Hematopoietic multipotent progenitor cell treated with erythropoietin and hydrocortisone succinate and interleukin-3 and kit ligand, for 8 days (in vitro differentiated cells): ENCODE measurements at places on chromosomes 1 and 21.
A peak's percentile ranks its signal among the peaks of the same experiment; 100 is the strongest.

DNA sequence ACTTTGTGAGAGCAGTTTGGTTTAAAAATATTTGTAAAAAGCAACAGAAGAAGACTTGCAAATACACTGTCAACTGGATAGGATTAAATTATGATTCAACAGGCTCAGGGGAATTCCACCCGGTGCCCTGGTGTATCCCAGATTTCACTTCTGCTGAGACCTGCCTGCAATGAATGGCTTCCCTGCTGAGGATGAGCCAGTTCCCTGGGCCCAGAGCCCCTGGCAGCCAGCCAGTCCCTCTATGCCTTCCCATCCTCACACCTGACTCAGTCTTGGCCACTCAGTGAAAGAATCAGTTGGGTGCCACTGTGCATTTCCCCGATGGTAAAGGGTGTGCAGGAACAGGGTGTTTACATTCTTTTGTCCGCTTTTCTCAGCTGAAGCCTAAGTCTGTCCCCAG, 64.4 kb downstream of the KCTD3 start:
- no peak for DNase-seq

- DNase-seq = no peak
Measured at GRCh38 chr1:87399701-87400100, 71.0 kb downstream of the LMO4 start.

DNA sequence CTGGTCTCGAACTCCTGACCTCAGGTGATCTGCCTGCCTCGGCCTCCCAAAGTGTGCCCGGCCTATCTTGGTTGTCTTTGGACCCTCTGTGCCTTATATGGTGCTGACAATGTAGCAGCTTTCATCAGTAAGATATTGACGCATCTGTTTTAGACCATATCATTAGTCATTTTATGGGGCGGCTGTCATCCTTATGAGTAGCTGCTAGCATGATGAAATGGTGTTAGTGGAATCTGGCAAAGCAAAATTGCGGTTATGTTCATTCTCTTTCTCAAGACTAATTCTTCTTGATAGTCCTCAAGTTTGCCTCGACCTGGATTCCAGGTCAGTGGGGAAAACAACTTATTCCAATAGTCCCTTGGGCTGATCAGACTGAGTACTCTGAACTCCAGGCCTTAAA, 199.9 kb downstream of the PRDM2 start:
- no peak for DNase-seq

DNA sequence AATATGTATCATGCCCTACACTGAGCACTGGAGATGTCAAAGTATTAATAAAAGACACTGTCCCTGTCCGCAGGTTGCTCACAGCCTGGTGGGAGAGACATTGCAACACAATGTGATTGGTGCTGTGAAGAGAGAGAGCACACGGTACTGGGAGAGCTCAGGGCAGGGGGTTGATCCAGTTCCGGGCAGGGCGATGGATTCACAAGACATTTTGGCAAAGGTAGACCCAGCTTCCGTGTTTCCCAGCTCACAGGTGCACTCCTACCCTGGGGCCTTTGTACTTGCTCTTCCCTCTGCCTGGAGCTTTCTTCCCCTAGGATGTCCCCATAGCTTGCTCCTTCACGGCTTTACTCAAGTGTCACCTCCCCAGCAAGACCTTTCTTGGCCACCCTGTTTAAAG, 1.4 kb downstream of the PLA2G5 start:
- no peak for DNase-seq

- DNase-seq = no peak
Measured at GRCh38 chr1:173714441-173714758, 381 bp upstream of the KLHL20 start.

DNA sequence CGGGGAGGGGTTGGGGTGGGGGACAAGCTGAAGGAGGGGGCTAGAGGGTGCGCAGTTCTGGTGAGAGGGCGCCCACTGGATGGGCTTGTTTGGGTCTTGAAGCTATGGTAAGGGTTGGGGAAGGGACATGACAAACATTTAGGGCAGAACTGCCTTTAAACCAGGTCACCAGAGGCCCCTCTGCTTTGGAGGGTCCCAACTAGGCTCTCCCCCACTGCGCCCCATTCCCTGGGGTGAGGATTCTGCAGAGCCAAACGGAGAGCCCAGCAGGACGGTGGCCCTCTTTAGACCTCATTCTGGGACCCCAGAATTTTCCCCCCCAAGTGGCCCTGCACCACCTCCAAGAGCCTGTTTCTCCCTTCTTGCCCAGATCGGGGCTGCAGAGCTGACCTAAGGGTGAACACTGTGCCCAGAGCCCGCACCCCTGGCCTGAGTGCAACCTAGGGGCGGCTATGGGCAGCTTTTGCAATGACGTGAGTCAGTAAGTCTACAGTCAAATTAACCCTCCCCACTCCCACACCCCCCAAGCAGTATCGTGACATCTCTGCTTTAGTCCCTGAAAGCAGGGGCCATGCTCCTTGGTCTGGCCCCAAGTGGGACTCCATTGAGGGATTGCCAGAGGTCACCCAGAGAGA, 593.8 kb downstream of the MATN1 start:
- no peak for DNase-seq

DNA sequence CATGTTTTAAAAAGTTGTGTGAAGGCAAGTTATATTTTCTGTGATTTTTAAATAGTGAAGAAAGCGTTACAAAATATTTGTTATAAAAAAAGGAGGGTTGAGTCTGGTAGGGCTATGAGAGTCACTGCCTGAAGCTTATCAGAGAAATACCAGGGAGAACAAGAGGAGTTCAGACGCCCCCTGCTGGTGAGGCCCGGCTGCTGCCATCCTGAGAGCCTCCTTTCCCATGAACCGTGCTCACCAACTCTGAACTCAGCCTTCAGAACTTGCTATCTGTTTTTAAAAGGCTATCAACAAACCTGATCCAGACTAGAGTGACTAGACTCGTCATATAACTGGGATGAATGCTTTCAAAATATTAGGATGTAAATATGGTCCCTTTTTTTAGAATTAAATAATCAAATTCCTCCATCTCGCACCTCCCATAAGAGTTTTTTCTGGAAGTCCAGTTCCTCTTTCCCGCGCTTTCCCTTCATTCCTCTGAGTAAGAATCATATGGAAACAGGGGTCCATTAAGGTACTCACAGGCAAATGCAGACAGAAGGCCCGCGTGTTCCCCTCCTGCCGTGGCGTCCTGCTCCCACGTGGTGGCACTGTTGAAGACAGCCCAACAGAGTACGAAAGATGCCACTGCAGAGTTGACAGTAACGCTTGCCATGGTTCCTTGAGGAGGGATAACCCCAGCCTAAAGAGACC, 26.2 kb upstream of the SPATA6 start:
- DNase-seq = peak; percentile 81

DNA sequence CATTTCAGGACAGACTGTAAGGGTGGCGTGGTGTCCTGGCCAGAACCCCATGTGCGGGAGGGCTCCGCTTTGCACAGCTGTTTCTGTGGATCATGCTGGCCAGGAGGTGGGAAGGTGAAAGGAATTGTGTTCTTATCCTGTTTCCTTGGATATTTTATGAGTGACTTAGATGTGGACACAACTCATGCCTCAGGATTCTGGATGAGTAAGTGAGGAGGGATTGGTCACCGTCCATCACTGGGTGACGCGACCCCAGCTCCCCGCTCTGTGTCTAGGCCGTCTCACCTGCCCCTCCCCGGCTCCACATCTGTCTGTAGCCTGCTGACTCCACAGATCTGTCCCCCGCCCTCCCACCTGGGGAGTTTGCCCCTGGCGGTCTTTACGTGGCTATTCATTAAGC, 48.8 kb downstream of the PIK3CD start:
- DNase-seq = no peak

GRCh38 chr1:37811027-37811655, 3.1 kb upstream of the YRDC start:
- peak; percentile 86 for DNase-seq

GRCh38 chr21:42227909-42228708, 9.2 kb downstream of the ABCG1 start:
- peak; percentile 82 for DNase-seq

- DNase-seq = peak; percentile 50
Measured at GRCh38 chr1:163174524-163175437, 27.9 kb downstream of the RGS5 start.
